ENCODE measurements at places on chromosomes 6 and 20.

DNA sequence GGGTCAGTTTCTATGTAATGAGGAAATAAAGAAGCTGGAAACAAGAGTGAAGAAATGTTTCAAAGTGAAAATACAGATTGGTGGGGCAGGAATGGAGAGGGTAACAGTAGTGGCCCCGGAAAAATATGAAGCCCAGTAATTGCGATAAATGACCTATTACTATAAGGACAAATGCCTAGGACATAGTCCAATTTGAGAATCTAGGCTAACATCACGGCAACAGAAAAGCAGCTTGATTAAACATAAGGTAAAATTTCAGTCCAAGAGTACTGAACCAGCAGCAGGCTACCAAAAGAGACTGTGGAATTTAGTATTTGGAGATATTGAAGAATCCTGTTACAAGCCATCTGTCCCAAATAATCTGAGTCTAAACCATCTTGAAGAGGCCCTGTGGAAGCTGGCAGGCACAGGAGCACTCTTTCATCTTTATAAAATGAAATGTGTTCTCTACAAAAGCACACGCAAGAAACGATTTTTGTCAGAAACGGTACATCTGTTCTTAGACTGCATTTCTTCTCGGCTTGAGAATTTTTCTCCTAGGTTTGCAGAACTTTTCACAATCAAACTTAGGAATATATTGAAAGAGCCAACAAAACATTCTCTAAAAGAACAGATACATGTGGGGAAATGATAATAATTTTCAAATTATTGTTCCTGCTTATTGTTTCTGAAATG is 49.3 kb downstream of the ELOVL5 start:
- no peak for DNase-seq

GRCh38 chr6:83509441-83509840 is 2.9 kb upstream of the PRSS35 start:
- DNase-seq, result peak; percentile 14

- DNase-seq, result no peak
Observed at GRCh38 chr6:168189200-168190013, 110.4 kb upstream of the FRMD1 start.

- no peak for DNase-seq
Observed at GRCh38 chr20:23881371-23881770, 1.8 kb upstream of the CST5 start.

DNA sequence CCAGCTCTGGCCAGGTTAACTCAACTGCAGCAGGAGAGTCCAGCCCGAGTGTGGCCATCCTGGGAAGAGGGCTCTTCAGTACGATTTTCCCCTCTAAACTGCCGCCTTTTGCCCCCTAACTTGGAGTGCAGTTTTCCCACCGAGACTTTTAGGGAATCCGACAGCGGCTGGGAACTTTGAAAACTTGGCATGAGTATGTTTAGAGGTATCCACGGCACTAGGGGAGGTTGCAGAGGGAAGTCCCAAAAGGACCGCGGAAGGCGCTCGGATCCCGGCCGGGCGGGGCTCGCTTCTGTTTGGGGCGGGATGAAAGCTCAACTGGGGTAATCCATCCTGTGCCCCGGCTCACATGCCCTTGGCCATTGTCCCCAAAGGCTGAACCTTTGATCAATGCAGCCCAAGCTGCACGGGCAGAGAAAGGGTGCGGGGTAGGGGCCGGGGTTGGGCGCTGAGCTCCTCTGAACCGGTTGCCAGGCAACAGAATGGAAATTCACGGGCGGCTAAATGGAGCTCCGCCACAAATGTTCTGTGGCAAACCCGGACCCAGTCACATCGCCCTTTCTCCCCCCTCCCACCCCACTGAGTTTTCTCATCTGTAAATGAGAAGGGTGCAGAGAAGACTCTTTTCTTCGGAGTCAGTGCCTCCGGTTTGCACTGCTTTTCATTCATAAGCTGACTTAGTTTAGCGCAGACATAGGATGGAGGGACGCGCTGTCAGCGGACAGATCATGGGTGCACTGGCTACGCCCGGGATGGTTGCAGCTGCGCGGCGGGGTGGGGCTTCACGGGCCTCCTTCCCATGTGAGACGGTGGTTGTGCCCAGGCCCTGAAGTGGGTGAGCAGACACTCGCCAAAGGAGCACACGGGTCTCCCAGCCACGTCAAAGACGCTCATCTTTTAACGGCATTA is 2.3 kb downstream of the BMP6 start:
- peak; percentile 26 for DNase-seq
